Stimulated activated naive CD8-positive, alpha-beta T cell treated with anti-CD3 and anti-CD28 coated beads, Interleukin-15, amount 100 ng/mL, for 72 hours (primary cell): ENCODE measurements at places on chromosomes 6 and 20.

DNA sequence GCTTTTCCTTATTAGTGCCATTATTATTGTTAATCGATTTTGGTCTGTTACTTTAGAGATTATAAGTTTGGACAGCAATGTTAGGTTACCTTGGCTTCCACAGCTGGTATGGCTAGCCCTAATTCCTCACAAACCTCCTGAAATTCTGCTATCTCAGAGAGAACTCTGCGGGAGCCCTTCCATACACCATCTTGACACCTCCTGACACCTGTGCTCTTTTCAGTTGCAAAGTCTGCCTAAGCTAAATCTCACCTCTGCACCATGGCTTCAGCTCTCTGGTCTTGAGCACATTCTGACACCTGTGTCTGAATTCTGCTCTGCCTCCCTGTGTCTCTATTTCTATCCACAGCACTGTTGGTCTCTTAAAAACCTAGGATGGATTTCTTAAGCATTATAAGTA lies 106.5 kb downstream of the DCDC2 start:
- DNase-seq: no peak

GRCh38 chr20:37566590-37567330 lies 39.1 kb upstream of the BLCAP start:
- DNase-seq: no peak

DNA sequence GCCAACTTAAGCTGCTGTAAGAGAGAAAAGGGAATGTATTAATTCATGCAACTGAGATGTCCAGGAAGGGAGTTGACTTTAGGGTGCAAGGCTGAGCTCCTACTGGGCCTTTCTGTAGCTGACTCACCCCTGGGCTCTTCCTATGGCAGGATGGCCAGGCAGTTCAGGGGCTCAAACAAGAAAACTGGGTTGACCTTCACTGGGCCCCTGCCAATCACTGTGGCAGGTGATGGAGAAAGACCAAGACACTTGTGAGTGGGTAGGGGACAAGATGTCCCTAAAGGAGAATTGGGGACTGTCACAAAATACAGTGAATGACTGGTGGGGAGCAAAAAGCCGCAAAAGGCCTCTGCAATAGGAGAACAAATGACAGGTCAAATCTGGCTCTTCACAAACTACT lies 21.5 kb upstream of the RALGAPA2 start:
- DNase-seq: no peak

DNA sequence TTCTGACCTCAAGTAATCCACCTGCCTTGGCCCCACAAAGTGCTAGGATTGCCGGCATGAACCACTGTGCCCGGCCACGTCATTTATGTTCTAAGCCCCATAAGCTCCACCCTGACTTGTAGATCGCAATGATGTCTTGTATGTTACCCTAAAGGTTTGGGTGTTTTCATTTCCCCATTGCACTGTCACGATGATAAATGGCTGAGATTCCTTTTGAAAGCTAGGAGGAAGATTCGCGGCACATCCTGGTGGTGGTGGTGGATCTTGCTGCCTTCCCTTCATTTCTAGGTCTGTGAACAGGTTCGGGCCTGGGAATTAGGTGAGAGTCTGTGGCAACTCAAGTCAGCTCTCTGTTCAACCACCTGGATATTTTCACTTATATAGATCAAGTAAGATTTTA lies 28.3 kb downstream of the MUC22 start:
- no peak for DNase-seq

GRCh38 chr20:18686696-18687095 lies 98.8 kb downstream of the DTD1 start:
- DNase-seq: no peak
